ENCODE measurements at places on chromosomes 7 and 10.
A peak's percentile ranks its signal among the peaks of the same experiment; 100 is the strongest.

- no peak for DNase-seq
Observed at GRCh38 chr10:69101451-69102095, 13.7 kb downstream of the SRGN start.

GRCh38 chr7:155455776-155456737, 1.9 kb upstream of the EN2 start:
- no peak for DNase-seq

DNA sequence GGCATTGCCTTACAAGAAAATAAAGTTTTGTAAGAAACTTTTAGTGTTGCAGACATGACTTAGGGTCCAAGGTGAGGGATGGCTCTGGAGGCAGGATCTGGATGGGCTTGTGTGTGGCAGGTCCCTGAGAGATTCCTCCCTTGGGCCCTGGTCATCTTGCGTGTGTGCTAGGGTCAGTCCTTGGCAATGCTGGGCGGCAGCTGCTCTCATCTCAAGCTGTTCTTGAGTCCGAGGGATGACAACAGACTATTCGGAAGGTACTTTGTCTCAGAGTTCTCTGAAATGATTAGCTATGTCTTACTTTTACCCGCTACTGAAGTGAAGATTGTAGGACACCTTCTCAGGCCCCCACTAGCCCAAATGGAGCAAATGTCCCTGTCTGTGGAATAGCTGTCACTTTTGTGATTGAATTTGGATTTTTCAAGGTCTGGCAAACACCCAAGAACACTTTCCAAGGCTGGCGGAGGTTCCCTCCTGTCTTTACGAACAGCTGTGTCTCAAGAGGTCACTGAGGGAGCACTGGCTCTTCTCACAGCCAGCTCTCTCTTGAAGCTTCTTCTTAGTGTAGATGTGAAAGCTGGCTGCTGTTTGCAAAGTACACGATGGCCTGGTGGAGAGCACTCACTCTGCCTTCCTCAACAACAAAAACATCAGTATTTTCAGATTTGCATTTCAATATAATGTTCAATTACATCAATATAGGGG, 253.6 kb downstream of the STK31 start:
- DNase-seq = no peak

- peak; percentile 43 for DNase-seq
Observed at GRCh38 chr10:80945264-80945880, 407.7 kb downstream of the SH2D4B start.

GRCh38 chr10:124719213-124719851, 24.8 kb downstream of the FAM53B start:
- peak; percentile 78 for DNase-seq

- DNase-seq = peak; percentile 83
Observed at GRCh38 chr7:110442381-110442837, 648.5 kb upstream of the LRRN3 start.
